ENCODE measurements at places on chromosomes 3 and 15.

DNA sequence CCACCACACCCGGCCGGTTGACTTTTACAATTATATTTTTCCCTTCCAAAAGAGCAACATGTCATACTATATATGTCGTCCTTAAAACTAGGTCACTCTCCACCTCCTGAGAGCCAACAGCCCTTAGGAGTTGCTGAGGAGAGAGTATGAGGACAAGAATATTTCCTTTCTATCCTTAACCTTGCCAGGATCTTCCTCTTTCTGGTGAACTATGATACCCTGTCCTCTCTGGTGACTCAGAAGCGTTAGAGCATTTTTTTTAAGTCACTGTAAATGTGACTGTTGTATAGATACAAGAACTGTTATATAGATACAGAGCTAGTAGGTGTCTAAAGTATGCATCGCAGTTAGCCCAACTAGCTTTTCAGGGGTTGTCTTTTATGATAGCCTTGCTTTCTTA is 33.7 kb upstream of the MTHFS start:
- DNase-seq: no peak

GRCh38 chr3:184786280-184786941 is 25.6 kb upstream of the VPS8 start:
- no peak for DNase-seq

- DNase-seq: no peak
Observed at GRCh38 chr15:100385300-100386050, 43.7 kb upstream of the ADAMTS17 start.

GRCh38 chr15:100929641-100930042 is 10.5 kb downstream of the LRRK1 start:
- no peak for DNase-seq

DNA sequence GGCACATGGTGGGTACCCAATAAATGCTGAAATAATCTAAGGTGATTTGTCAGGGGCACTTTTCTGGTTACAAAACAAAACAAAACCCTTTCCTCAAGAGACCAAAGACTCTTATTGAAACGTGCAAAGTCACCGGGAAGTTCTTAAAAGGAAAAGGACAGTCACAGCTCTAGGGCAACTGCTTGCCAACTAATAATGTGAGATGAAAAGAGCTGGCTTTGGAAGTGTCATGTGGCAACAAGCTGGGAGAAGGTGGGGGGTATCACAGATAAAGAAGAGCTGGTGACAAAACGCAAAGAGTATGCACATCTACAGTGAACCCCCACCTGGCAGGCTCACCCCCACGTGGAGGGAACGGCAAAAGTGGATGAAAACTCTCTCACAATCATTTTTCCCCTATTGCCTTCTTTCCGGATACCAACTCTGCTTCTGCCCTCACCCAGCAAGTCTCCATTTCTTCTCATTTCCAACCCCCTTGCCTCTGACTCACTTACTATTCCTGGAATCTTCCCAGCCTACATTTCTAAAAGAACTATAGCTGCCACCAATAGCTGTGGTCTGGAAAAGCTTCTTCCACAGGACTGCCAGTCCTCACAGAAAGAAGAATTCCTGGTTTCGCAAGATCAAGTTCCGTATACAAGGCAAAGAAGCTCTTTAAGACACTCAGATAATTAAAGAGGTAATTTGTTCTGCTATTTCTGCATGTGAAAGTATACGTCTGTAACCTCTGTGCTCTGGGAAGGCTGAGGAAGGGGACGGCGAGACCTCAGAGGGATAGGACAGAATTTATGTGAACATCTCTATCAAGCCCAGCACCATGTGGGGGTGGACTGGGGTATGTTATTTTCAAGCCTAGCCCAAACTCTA is 21.8 kb upstream of the ANPEP start:
- no peak for DNase-seq

DNA sequence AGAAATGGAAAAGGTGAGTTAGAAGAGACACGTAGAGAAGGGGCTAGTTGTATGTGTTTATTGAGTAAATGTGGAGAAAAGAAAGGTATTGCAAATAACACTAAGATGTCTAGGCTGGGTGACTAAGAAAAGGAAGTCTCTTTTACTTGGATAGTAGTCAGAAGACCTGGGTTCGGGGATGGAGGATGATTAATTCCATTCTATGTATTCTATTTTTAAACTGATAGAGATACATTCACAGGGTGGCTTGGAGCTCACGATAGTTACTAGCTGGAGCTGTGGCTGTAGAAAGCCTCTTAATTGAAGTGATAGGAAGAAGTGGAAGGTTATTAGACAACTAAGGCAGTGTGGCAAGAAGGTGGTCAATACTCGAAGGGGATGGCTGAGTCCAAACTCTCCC is 65.9 kb upstream of the TNIK start:
- no peak for DNase-seq

- no peak for DNase-seq
Observed at GRCh38 chr3:2896308-2896939, 213.8 kb downstream of the IL5RA start.

- no peak for DNase-seq
Observed at GRCh38 chr15:41789236-41789635, 15.0 kb downstream of the MAPKBP1 start.

DNA sequence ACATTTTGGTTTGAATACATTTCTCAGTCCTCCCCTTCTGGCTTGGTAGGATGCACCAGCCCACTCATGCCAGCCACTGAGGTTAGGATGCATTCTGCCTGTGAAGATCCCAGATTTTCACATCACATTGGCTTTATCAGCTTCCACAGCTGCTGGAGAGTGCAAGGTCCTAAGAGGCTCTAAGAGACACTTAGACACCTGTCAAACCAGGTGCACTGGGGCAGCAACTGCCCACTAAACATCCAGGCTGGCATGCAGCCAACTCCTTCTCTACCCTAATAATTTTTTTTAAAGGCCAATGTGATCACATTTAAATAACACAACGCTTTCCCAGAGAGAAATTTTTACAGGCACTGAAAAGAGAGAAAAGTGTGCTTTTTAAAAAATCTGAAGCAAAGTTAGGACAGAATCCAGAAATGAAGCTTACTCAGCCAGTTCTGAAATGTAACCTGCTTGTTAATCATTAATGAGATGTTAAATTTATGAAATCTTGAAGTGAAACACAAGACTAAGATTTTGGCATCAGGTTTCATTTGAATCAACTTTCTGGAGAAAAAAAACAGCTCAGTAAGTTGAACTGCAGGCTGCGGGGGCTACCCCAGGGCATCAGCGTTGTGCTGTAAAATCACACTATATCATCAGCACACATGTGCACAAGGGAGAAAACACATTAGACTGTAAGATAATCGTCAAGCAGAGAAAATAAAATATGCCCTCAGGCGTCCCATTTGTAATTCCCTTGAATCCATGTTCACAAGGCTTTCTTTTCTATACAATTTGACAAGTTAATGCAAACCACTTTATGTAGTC is 312.9 kb downstream of the ZBBX start:
- DNase-seq: no peak

- DNase-seq: no peak
Observed at GRCh38 chr3:35663471-35663870, 24.1 kb downstream of the ARPP21 start.
